ENCODE measurements at places on chromosomes 16 and 17. TPM values are rescaled to one million over a fixed set of nuclear protein-coding genes. Genes with fewer than 3 reads are reported as not detected.

The CNGB1 gene
- total RNA-seq, result 0.35 TPM

The SPDYE4 gene
- not detected for total RNA-seq

The RASL10B gene
- 1.9 TPM for total RNA-seq

The CLEC16A gene
- total RNA-seq, result 34.6 TPM

The AATK gene
- total RNA-seq, result 64.0 TPM

The ELMO3 gene
- total RNA-seq, result 14.9 TPM

The ZPBP2 gene
- total RNA-seq, result not detected

- no peaks in the 10 kb centered on the region for H3K4me1 ChIP-seq
- no peak overlapping the region for H3K4me3 ChIP-seq
- no peaks in the 10 kb centered on the region for H3K36me3 ChIP-seq
- H3K27ac ChIP-seq, result no peak overlapping the region
Observed at GRCh38 chr16:73356401-73357079, 308.6 kb upstream of the ZFHX3 start.

DNA sequence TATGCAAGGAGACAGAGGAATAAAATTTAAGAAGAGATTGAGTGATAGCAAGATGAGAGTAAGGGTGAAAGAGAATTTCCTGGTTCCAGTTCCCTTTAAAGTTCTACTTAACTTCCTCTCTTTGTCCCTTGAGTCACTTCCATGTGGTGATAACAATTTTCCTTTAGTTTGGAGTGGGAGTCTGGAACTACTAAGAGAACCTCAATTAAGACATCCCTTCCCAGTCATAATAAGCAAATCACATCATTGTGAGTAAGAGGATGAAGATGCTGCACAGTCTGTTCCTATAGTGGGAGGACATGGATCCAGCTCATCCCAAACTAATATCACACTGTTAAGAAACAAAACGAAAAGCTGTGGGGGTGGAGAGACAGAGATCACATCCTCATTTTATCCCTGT lies 24.4 kb downstream of the TBX21 start:
- H3K27ac ChIP-seq, result no peak overlapping the region
- H3K27me3 ChIP-seq, result peaks cover 10% of the 10 kb centered on the region
- H3K4me3 ChIP-seq, result no peak overlapping the region
- no peak for DNase-seq
- H3K36me3 ChIP-seq, result no peaks in the 10 kb centered on the region

GRCh38 chr17:33204156-33204555 lies 88.9 kb downstream of the ASIC2 start:
- H3K4me3 ChIP-seq, result no peak overlapping the region
- H3K36me3 ChIP-seq, result no peaks in the 10 kb centered on the region
- no peak for DNase-seq
- H3K27ac ChIP-seq, result no peak overlapping the region
- peaks cover 17% of the 10 kb centered on the region for H3K27me3 ChIP-seq

GRCh38 chr17:29628644-29629043 lies 5.9 kb upstream of the CORO6 start:
- DNase-seq, result no peak
- no peak overlapping the region for H3K27ac ChIP-seq
- H3K36me3 ChIP-seq, result peaks cover 56% of the 10 kb centered on the region
- H3K27me3 ChIP-seq, result no peaks in the 10 kb centered on the region
- peaks cover 3% of the 10 kb centered on the region for H3K4me1 ChIP-seq
- no peak overlapping the region for H3K4me3 ChIP-seq

DNA sequence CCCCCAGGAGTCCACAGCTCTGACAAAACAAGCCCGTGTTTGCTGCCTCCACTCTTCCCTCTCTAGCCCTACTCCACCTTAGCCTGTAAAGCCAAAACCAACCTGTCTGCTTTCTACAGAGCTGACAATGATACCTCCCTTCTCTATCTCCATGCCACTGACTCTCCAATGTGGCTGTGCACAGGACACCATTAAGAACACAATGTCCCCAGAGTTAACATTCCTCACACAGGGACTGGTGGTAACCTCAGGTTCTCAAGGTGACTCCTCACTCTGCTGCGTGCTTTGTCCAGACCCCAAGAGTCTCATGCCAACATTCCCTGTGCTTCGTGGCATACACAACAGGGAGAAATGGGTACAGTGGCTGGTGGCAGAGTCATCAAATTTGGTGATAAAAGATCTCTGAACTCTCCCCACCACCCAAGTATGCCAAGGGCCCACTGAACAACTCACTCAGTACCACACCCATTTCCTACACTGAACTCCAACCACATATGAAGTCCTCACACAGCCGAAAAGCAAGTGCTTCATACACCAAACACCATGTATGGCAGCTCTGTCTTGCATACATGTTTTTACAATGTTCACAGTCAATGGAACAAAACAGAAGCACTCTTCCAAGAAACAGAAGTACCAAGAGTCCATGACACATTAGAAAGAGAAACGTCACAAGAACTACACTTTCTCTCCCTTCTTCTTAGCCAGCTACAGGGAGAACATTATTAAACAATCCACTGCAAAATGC lies 21.1 kb downstream of the CSNK2A2 start:
- no peaks in the 10 kb centered on the region for H3K27me3 ChIP-seq
- H3K27ac ChIP-seq, result no peak overlapping the region
- H3K36me3 ChIP-seq, result peaks cover 68% of the 10 kb centered on the region
- no peaks in the 10 kb centered on the region for H3K4me1 ChIP-seq
- no peak overlapping the region for H3K4me3 ChIP-seq

GRCh38 chr17:71881041-71881440 lies 239.8 kb upstream of the SOX9 start:
- no peak for DNase-seq
- no peaks in the 10 kb centered on the region for H3K36me3 ChIP-seq
- H3K4me1 ChIP-seq, result no peaks in the 10 kb centered on the region
- H3K27ac ChIP-seq, result no peak overlapping the region
- H3K4me3 ChIP-seq, result no peak overlapping the region

DNA sequence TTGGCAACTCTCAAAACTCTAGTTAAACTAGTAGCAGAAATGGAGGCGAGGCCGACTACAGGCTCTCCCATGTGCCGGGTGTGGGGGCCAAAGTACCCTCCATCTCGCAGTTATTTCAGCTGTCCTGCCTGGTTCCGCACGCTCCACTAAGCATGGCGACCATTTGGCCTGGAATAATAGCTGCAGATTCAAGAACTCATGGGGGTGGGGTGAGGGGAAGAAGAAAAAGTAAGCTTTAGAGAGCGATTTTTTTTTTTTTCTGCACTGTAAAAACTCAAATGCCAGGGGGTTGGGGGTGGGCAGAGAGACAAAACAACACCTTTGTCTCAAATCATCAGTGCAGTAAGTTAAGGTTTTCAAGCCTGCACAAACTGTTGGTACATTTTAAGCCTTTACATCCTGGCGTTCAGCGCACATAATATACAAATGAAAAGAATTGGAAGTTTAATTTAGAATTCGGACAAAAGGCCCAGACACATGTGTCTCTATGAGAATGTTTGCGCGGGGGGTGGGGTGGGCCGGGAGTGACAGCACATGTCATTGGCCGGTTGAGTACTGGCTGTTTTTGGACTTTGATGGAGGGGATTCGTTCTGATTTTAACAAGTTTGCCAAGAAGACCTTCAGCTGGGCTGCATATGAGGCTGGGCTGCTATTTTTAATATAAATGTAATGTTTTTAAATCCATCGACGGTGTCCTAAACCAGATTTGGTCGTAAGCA lies 694.7 kb upstream of the SALL1 start:
- H3K4me3 ChIP-seq, result no peak overlapping the region
- H3K27ac ChIP-seq, result no peak overlapping the region
- DNase-seq, result no peak
- H3K4me1 ChIP-seq, result no peaks in the 10 kb centered on the region
- no peaks in the 10 kb centered on the region for H3K27me3 ChIP-seq

GRCh38 chr16:48112600-48112999 lies 43.2 kb downstream of the ABCC12 start:
- no peaks in the 10 kb centered on the region for H3K4me1 ChIP-seq
- no peak for DNase-seq
- H3K27ac ChIP-seq, result no peak overlapping the region
- H3K27me3 ChIP-seq, result peaks cover 6% of the 10 kb centered on the region

DNA sequence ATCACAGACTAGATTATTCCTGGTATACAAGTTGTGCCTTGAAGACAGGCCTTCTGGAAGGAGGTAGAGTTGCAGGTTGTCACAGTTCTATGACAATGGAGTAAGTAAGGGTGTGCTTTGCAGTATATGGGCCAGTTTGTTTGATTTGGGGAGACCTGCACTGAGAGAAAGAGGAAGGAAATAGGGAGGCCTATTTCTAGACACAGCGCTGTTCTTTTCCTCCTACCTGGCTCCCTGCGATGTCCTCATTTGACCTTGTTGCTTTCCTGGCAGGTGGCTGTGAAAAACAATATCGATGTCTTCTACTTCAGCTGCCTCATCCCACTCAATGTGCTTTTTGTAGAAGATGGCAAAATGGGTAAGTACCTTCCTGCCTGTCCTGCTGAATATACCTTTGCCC lies 22.5 kb upstream of the RASL10B start:
- no peaks in the 10 kb centered on the region for H3K27me3 ChIP-seq
- peaks cover 34% of the 10 kb centered on the region for H3K4me1 ChIP-seq
- no peak overlapping the region for H3K4me3 ChIP-seq
- peaks cover 55% of the 10 kb centered on the region for H3K36me3 ChIP-seq
- H3K27ac ChIP-seq, result no peak overlapping the region

- H3K4me1 ChIP-seq, result peaks cover 26% of the 10 kb centered on the region
- H3K27ac ChIP-seq, result peak overlapping the region; percentile 75
- no peak overlapping the region for H3K4me3 ChIP-seq
- no peaks in the 10 kb centered on the region for H3K27me3 ChIP-seq
- H3K36me3 ChIP-seq, result no peaks in the 10 kb centered on the region
- no peak for DNase-seq
Observed at GRCh38 chr17:32503251-32504165, 16.7 kb downstream of the CDK5R1 start.
